ENCODE measurements at places on chromosomes 1 and 21. TPM values are rescaled to one million over a fixed set of nuclear protein-coding genes. Genes with fewer than 3 reads are reported as not detected.

Gene HORMAD1
- not detected for polyA plus RNA-seq

DNA sequence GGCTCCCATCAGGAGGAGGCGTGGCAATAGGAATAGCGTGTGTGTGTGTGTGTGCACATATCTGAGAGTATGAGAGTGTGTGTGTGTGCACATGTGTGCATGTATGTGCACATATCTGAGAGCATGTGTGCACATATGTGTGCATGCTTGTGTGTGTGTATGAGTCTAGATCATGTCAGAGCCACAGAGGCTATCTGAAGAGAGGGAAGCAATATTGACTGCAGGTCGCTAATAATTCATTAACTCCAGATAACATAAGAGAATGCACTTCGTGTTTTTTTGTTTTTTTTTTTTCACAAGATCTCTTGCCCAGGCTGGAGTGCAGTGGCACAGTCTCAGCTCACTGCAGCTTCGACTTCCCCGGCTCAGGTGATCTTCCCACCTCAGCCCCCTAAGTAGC lies 4.7 kb upstream of the SLC45A1 start:
- no peak for DNase-seq

Gene LDLRAD1
- polyA plus RNA-seq = not detected

DNA sequence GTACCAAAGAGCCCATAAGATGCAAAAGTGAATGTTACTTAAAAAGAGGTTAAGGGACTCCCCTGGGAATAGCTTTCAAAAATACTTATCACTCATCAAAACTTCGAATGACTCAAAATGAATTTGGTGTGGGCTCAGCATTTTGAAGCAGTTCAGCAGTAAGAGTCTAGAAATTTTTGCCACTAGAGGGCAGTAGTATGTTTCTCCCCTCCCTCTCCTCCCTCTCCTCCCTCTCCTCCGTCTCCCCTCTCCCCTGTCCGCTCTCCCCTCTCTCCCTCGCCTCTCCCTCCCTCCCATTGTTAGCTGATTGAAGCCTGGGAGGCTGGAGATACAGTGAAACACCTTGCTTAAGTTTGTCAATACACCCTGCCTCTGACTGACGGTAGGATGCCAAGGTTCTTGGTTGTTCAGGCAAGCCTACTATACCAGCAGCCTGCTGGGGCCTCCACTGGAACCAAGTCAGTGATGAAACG lies 70.8 kb upstream of the TENT5C start:
- DNase-seq = peak; percentile 51

GRCh38 chr1:40915581-40915980 lies 53.4 kb upstream of the CITED4 start:
- DNase-seq = no peak

- no peak for DNase-seq
These were observed 48.1 kb downstream of the CDC14A start for GRCh38 chr1:100400404-100400803.
